ENCODE measurements at places on chromosomes 2 and 18.

DNA sequence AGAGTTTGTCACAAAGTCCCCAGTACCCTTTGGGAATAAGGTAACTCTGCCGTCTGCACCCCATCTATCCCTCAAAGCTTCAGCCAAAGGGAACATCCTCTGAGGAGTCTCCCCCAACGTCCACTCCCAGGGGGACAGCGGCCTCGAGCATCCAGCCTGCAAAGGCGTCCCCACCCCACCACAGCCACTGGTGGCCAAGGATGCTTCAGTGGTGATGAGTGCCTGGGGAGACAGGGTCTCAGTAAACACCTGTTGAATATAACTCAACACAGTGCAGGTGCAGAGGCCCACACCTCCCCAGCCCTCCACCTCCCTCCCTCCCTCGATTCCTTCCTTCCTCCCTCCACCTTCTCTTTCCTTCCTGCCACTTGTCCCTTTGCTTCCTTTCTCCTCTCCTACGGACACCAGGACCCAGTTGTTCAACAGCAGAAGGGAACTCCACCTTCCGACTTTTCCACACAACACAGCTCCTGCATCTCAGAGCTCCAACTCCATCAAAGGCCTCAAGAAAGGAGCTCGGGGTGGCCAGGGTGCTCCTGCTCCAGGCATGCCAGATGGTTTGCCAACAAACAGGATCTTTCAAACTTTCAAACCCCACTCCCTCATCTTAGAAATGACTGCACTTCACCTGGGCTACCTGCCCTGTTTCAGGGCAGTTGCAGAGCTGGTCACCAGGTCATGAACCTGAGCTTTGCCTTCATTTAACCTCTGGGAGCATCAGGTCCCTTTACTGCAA is 87.8 kb upstream of the SNTG2 start:
- DNase-seq, result no peak

- DNase-seq, result no peak
Measured at GRCh38 chr2:96726131-96726530, 13.7 kb downstream of the LMAN2L start.

DNA sequence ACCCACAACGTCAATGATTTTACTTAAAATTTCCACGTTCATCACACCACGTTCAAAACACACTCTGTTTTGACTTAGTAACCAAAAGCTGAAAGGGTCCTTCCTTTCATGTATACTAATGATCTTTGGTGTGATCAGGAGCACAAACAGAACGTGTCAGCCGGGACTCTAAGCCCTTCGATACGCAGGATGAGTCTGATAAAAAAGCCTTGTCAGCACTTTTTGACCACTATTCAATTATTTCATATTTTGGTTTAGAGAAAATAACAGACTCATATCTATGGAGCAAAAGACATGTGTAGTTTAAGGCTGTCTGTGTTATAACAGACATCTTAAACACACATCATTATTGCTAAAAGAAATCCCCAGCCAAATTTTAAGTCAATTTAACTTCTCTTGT is 345.3 kb downstream of the ZNF516 start:
- DNase-seq, result no peak

DNA sequence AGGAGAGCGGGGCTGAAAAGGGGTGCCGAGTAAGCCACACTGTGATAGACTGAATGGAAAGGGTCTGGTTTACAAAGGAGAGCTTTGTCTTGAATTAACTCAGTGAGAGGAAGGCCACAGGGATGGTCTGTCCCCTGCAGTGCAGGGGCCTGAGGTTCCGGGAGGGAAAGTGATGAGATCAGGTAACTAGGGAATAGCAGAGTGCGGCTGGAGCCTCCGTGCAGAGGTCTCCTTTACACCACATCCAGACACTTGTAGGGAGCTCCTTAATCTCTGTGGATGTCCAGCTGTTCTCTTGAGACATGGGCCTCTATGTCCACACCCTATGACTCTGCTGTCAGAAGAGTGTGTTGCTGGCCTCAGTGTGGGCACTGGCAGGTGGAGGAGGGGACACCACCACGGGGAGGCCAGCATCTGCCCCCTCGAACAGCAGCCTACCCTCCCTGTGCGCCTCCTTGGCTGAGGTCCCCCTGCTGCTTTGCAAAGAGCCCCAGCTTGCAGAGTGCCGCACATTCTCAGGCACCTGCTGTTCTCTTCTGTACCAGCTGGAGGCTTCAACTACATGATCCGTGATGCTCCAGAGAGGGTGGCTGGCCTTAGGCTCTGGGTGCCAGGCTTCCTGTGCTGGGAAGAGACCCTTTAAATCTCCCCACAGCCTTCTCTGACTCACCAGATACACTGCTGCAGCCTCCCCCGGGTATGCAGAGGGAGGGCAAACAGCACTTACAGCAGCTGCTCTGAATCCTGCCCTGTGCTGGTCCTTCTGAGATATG is 25.9 kb downstream of the ENOSF1 start:
- no peak for DNase-seq

DNA sequence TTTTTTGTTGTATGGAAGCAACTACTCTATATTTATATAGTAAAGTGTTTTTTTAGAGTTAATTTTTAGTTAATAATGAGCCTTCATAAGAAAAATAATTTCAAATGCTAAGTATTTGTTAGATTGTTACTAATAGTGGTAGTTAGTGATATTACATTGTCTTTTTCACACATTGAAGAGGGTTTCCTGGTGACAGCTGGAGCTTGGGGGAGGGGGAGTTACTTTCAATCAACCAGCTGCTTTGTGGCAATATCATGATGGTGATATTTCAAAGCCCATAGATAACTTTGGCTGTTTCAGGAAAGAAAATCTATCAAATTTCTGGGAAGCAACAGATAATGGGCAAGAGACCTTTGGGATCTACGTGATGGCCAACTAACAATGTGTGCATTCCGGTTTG is 4.1 kb downstream of the RHBDD1 start:
- no peak for DNase-seq

GRCh38 chr2:3287896-3288295 is 89.7 kb downstream of the EIPR1 start:
- DNase-seq, result no peak

DNA sequence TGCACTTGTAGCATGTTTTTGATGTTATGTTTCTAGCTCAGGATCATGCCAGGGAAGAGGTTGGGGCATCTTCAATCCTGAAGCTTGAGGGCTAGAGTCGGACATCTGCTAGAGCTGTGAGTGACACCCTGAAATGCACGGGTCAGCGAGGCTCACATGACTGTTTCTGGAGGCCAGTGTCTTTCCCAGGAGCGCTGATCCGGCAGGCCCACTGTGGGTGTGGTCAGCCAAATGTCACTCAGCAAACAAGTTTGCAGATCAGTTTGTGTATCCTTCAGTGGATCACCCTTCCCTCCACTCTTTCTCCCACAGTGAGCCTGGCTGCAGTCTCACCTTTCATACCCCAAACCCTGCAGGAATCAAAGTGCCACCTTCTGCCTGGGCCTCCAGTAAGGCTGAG is 23.0 kb upstream of the ARHGEF4 start:
- DNase-seq, result no peak

GRCh38 chr2:128790541-128791001 is 471.9 kb upstream of the HS6ST1 start:
- DNase-seq, result no peak

DNA sequence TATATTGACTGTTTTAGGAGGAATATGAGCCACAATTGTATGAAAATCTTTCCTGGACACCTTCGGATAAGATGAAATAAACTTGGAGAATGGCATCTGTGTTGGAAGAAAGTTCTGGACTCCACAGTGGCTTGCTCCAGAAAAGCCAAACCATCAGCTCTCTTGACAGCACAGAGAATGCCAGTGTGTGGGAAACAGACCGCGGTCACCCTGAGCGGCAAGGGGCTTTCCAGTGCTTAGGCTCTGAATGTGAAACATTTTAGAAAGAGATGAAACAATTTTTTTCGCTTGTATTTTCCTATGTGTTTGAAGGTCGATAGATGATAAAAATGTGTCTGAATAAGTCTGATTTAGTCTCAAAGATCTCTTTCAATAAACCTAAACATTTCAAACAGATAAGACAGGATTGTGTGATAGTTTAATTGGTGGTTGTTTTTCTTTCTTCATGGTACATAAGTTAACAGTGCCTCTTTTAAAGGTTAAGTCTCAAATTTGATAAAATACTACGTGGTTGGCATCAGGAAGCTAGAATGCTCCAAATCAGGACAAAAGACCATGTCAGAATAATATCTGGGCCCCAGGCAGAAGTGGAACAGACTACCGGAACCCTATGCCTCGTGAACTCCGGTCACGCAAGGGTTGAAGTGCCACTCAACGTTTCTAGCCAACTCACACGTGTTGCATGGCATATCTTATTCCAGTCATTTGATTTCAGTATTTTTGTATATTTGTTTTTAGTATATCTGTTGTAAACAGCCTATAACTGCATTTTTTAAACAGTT is 28.9 kb downstream of the PTGR3 start:
- DNase-seq, result no peak
